Natural killer cell treated with Interleukin-12 subunit alpha and Interleukin-12 subunit beta and Interleukin-15 and Interleukin-18, amount 100 ng/mL, for 72 hours (primary cell): ENCODE measurements at places on chromosomes 1 and 21. TPM values are rescaled to one million over a fixed set of nuclear protein-coding genes. Genes with fewer than 3 reads are reported as not detected.
A peak's percentile ranks its signal among the peaks of the same experiment; 100 is the strongest.

DNA sequence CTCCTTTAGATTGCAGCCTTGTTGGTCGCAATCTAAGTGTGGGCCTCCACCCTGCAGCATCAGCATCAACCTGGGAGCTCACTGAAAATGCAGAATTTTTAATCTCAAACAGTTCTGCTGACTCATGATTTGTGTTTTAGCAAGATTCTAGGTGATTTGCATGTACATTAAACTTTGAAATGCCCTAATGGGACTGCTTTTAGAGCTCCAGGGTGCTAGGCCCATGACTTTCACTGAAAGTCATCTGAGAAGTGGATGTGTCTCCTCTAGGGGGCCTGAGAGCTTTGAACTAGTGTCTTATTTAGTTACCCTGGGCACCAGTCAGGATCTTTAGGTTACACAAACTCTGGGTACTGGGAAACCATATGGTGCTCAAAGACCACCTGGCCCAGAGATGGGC lies 9.0 kb downstream of the TRIM67 start:
- DNase-seq: no peak

- DNase-seq: no peak
Measured at GRCh38 chr1:23611601-23612327, 52.5 kb upstream of the ID3 start.

GRCh38 chr1:16146279-16147155 lies 9.4 kb downstream of the EPHA2 start:
- DNase-seq: no peak

GRCh38 chr1:203227371-203228083 lies 1.9 kb downstream of the CHIT1 start:
- DNase-seq: no peak

DNA sequence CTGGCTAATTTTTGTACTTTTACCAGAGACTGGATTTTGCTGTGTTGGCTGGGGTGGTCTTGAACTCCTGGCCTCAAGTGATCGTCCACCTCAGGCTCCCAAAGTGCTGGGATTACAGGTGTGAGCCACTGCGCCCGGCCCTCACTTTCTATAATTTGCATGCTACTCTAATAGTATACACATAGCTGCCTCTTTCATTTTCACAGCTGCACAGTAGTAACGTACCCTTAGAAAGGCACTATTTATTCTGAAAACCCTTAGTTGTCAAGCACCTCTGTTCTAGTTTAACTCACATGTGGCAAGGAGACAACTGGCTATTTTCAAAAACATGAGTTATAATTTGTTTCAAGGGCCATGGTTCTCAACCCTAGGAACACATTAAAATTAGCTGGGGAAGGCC lies 17.2 kb downstream of the TPM3 start:
- DNase-seq: no peak

- DNase-seq: no peak
Measured at GRCh38 chr1:91335603-91336002, 69.0 kb downstream of the HFM1 start.

- DNase-seq: no peak
Measured at GRCh38 chr1:37306461-37306860, 167.9 kb upstream of the ZC3H12A start.

- DNase-seq: peak; percentile 32
Measured at GRCh38 chr1:7223334-7224080, 438.3 kb downstream of the CAMTA1 start.

- DNase-seq: no peak
Measured at GRCh38 chr1:11690397-11691301, 861 bp upstream of the DRAXIN start.

DNA sequence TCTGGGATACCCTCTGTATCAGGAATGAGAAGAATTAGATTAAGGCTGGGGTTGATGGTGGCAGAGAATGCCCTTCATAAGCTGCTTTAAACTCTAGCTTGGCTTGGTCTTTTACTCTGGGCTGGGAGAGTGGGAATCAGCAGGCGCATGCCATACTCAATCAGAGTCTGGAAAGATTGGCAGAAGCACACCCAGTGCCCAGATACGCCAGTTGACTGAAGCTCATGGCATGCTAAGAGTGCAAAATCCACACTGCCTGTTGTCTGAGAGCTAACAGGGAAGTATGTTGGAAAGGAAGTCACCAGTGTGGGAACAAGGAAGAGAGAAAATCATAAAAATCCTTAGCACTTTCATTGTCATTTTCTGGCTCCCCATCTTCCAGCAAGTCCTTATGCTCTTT lies 53.0 kb downstream of the HMCN1 start:
- DNase-seq: no peak

XCL2 gene
- 2.7 TPM for total RNA-seq

EFNA3 gene
- total RNA-seq: 1.2 TPM
